ENCODE measurements at places on chromosomes 6 and 20. TPM values are rescaled to one million over a fixed set of nuclear protein-coding genes. Genes with fewer than 3 reads are reported as not detected.

Gene STMND1
- not detected for total RNA-seq

Gene ABHD12
- 26.1 TPM for total RNA-seq

Gene CCHCR1
- total RNA-seq: 23.1 TPM

Gene FITM2
- total RNA-seq: 3.0 TPM

Gene FOXQ1
- not detected for total RNA-seq

Measured in Karpas-422 (cell line).